ENCODE measurements at places on chromosomes 5 and 9. TPM values are rescaled to one million over a fixed set of nuclear protein-coding genes. Genes with fewer than 3 reads are reported as not detected.

DNA sequence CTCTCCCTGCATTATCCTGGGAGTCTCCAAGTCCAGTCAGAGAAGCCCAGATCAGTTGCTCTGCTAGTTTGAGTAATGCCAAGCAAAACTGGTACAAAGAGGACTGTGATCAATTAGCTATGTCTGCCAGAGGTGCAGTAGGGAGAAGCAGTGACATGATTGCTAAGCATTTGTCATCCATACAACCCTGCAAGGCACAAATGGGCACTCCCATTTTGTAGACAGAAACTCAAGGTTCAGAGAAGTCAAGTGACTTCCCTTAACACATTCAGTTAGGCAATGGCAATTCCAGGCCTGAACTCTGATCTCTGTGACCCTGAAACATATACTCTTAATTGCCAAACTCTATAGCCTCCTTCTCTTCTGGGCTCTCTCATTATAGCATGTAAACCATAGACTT lies 34.0 kb downstream of the NDST1 start:
- peak; percentile 69 for DNase-seq

GRCh38 chr5:150342583-150342982 lies 14.9 kb upstream of the TCOF1 start:
- no peak for DNase-seq

DNA sequence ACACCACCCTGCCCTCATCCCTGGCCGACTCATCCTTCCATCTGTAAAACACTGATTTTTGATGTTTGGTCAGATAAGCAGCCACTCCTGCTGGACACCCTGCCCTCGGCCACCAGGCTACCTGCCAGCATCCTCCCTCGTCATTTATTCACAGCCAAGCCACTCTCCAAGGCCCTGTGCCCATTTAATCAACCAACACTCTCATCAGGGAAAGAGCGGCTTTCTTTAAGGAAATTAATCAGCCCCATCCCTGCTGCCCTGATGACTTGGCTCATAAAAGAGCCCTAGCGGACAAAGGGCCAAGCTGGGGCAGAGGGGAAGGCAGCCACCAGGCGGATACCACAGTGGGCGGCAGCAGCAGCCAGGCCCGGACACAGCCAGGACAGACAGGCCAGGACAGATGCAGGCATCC lies 52.4 kb downstream of the GOLM1 start:
- no peak for DNase-seq

GRCh38 chr9:76218117-76218885 lies 175.9 kb downstream of the RFK start:
- no peak for DNase-seq

- no peak for DNase-seq
Observed at GRCh38 chr9:107361816-107362215, 78.7 kb downstream of the RAD23B start.

DNA sequence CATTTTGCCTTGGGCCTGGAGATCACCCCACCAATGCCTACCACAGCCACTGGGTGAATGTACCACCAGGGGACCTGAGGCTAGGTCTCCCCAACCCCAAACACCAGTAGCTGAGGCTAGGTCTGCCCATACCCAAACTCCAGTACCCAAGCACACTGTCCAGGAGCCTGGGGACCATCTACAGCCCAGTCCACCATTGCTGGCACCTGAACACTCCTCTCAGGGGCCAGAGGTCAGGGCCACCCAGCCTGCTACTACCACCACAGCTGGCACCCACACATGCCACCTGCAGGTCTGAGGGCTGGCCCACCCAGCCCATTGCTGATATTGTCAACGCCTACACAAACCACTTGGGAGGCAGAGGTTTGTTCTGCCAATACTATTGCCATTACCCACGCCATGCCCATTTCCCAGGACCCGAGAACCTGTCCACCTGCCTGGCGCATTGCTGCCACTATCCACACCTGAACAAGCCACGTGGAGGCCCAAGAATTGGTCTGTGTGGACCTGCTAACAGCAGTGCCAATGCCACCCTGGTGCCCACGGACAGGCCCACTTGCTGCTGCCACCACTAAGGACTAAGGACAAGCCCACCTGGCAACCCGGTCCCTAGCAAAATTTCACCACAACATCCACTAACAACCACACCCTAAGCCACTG lies 59.2 kb downstream of the ZDHHC21 start:
- no peak for DNase-seq

DNA sequence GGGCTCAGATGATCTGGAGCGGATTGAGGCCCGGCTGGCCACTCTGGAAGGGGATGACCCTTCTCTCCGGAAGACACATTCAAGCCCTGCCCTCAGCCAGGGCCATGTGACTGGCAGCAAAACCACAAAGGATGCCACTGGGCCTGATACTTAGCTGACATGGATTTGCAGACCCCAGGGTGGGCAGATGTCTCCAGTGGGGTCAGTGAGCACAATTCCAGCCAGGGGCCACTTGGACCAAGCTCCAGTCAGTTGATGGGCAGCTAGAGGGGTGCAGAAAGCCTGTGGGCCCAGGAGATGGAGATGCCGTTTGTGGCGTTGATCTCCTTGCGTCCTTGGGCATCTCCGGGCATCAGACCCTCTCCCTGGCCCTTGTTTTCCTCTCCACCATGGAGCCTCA lies 46.7 kb downstream of the PSD2 start:
- DNase-seq = no peak

IFNA21 gene
- not detected for total RNA-seq

LCN9 gene
- not detected for total RNA-seq

FOXD4L6 gene
- total RNA-seq = not detected

SLC6A19 gene
- not detected for total RNA-seq

HAVCR2 gene
- total RNA-seq = 2.0 TPM
